DMS53 (cell line): ENCODE measurements at places on chromosomes 6 and 20.

DNA sequence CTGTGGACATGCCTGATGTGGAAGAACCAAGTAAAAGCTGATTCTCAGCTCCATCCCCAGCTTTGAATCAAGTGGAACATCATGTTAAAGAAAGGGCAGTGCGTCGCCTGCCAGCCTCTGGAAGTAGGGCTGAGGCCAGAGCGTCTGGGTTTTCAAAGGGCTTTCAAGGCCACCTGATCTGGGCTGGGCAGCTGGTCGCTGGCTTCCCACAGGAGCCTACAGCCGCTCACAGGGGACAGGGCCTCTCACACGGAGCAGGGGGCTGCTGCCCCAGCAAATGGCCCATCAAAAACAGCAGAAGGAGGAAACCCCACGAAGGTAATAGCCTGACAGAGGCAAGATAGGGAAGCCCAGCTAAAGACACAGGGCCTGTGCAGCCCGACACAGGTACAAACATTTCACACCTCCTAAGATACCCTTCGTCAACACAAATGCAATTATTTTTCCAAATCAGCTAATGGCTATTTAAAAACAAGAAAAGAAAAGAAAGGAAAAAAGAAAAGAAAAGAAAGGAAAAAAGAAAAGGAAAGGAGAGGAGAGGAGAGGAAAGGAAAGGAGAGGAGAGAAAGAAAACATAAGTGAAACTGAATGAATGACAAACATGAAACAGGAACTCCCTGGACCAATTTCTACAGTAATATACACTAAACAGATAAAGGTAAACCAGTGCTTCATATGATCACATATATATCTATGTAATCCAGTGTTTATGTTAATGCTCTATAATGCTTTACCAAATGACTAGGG, 24.8 kb downstream of the RRBP1 start:
- no peak for DNase-seq

DNA sequence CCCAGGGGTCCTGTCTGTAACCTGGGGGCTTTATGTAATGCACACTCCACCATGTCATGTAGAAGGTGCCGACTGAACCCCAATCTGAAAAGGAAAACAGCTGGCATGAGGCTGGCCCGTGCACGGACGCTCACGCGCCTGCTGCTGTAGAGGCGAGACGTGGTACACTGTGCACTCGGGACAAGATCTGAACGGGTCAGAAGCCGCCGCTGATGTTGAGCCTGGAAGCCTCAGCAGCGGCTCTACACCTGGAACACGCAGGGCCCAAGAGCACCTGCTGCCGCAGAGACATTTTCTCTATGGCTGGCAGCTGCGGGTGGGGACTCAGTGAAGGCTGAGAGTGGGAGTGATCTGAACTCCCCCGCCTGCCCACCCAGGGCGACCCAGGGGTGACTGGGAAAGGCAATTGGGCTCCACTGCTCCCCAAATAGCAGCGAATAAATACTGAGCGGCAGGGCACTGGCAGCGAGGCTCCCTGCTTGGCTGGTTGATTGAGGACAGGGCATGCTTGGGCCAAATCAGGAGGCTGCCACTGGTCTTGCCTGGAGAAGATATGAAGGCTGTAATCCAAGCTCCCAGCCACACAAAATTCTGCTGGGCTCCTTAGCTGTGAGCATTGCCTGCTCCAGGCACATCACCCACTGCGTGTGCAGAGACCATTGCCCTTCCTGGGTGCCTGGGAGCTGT, 2.5 kb upstream of the OGFR start:
- DNase-seq: no peak

DNA sequence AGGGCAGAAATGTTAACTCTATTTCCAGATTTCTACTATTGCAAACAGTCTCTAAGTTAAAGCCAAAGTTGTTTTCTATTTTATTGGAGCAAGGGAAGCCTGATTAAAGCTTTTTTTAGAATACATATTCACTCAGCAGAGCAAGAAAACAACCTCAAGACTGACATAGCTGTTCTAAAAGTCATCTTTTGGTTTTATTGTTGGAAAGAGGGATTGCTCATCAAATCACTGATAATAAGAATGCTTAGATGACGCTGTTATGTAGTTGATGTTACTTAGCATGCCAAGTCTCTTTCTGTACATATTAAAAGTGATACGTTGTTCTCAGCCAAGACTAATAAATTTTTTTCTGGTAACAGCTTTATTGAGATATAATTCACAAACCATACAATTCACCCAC, 172.6 kb upstream of the LAMA2 start:
- no peak for DNase-seq

DNA sequence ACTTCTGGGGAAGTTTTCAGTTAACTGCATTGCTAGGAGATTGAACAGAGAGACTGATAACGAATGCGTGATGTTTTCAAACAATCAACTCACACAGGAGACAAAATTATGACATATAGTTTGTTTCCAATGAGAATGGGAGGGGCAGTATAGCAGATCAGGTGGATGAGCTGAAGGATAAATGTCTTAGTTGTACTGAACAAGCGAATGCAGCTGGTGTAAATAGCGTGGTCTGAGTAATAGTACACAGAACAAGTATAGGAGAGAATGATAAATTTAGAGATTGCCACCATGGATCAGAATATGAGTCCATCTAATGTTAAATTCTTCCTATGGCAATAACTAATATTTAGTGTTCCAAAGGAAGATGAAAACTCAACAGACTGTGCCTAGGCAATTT, 858.6 kb downstream of the EYS start:
- DNase-seq: no peak

- no peak for DNase-seq
Measured at GRCh38 chr6:167706313-167707109, 120.2 kb upstream of the AFDN start.

- peak; percentile 10 for DNase-seq
Measured at GRCh38 chr6:119426619-119427018, 77.1 kb upstream of the MAN1A1 start.

DNA sequence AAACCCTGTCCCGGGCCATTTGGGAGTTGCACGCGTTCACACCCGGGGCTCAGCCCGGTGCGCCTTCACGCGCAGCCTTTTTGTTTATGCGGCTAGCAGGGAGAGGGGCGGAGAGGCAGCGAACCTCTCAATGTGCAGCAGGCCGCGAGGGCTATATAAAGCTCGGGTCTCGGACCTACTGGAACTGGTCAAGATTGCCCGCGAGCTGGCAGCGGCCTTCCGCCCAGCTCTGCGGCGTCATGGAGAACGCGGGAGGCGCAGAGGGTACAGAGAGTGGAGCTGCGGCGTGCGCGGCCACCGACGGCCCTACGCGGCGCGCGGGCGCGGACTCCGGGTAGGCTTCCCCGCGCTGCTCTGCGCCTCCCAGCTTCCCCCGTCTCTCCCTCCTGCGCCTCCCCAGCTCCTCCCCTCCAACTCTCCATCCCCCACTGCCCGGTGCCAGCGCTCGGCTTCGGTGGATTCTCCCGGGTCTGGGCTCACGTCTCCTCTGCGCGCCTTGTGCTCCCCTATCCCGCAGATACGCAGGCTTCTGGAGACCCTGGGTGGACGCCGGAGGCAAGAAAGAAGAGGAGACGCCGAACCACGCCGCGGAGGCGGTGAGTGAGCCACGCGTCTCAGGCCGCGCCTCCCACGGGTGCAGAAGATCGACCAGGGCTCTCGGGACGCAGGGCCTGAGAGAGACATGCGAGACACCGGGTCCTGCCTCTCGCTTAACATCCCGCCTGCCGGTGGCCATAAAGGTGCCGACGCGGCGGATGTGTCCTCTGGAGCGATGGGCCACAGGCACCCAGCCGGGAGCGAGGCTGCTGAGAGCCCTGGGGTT, at the start of gene RIPPLY2:
Gene RIPPLY2, plus strand, starts transcription at position 183 of the 823 bp plus-strand sequence. Its CDS starts 57 bp downstream, at position 240.
- peak; percentile 87 for DNase-seq

DNA sequence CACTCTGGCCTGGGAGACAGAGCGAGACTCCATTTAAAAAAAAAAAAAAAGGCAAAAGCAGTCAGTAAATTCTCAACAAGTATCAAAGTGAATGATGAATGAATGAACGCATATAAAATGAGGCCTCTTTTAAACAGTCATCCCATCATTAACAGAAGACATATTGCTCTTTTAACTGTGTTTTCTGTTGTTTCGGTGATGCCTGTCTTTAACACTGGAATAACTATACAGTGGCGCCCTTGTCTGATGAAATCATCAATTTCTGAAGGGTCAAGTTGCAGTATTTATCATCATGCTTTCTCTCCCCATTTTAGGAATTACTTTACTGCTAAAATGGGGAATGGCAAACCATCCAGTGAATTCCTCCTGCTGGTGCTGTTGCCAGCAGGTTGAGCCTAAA, 45.7 kb upstream of the SNX9 start:
- DNase-seq: no peak

DNA sequence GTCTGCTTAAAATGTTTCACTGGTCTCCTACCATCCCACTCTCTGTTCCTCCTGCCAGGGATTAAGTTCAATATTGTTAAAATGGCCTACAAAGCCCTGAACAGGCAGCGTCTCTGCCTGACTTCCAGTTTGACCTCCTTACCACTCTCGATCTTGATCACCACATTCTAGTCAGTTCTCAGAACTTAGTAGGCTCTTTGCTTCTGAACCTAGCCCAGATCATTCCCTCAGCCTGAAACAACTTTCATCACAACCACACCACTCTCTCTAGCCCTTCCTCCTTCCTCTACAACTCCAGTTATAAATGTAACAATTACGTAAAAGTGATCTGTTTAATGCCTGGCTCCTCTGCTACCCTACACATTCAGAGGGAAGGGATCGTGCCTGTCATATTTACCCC, 53.3 kb downstream of the ATG5 start:
- no peak for DNase-seq

DNA sequence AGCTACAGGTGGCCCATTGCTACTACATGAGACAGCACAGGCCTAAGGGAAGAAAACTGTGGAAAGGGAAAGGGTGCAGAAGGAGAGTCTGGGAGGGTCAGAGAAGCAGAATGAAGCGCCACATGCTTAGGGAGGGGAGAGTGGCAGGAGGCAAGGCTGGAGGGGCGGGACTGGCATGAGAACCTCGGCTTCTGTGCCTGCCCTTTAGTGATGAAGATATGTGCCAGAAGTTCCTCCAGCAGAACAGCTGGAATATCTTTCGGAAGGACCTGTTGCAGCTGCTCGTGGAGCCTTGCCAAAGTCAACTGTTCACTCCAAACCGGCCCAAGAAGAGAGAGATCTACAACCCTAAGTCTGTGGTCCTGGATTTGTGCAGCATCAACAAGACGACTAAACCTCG, 61.8 kb downstream of the CNBD2 start:
- DNase-seq: no peak

DNA sequence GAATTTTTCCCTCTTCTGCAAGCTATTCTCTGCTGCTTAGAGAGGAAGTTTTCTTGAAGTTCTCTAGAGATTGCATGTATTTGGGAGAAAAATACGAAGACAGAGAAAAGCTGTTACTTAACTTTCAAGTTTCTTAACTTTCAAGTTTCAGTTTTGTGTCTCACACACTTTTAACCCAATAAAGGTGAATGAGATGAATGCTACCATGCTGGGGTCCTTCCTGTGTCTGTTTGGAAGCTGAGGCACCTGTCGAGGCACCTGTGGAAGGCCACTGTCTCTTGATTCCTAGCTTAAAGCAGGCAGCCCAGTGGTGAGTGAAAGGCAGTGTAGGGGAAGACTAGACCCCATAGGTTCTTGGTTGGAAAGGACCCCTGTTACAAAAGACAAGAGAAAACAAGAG, 372.8 kb upstream of the JARID2 start:
- DNase-seq: no peak

DNA sequence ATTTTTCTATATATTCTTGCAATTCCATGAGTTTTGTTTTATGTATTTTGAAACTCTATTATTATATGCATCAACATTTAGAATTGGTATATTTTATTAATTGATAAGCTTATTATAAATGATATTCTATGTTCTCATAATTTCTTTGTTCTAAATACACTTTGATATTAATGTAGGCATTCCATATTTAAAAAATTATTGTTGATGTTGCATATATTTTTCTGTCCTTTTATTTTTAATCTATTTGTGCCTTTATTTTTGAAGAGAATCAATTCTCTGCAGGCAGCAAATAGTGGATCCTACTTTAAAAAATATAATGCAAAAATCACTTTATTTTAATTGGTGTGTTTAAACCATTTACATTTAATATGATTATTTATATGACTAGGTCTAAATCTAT, 29.6 kb downstream of the SIRPD start:
- no peak for DNase-seq

- no peak for DNase-seq
Measured at GRCh38 chr6:55046869-55047422, 127.4 kb upstream of the HCRTR2 start.

DNA sequence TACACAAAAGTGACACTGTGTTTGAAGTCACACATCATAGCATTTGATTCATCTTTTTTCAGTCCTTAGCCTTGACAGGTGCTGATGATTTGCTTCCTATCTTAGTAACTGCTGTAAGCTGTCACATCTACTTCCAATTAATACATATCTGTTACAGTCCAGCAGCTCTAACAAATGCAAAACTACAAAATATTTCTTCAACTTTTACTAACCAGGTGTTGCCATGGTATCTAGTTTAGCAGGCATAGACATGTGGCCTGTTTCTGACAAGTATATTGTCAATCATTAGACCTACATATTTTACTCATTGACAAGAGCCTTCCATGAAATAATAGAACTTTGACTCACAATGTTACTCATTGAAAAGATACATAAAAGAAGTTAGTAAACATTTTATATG, 1159.7 kb downstream of the GRIK2 start:
- DNase-seq: no peak

- DNase-seq: no peak
Measured at GRCh38 chr6:129411092-129411491, 298.9 kb downstream of the ARHGAP18 start.
